Right forelimb (tissue), 1 donor: ENCODE measurements at places on chromosomes 11 and 22.

DNA sequence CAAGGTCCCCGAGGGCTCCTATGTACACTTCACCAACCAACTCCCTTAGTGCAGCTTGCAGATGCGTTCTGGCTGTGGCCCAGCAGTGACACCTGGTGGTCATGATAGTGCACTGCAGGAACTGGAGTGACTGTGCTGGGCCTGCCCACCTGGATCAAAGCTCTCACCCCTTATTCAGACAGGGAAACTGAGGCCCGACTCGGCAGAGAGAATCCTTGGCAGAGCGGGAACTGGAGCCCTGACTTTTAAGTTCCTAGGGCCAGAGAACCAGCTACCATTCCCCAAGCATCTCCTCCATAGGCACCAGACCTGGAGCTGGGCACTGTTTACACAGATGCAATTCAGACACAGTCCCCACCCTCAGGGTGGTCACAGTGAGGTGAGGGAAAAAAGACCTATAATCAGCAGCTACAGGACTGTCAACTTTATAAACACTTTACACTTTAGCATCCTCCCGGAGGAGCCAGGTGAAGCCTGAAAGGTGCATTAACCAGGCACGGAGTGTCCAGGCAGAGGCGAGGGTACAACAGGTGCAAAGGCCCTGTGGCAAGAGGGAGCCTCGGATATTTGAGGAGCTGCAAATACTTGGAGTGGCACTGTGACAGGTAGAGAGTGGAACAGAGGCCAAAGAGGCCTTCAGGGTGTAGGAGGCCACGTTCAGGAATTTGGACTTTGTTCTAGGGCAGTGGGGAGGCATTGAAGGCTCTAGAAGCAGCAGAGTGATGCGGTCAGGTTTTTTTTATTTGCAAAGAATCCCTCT, 22.0 kb downstream of the RHBDD3 start:
- peak; percentile 81 for DNase-seq

GRCh38 chr11:77136074-77136473, 8.0 kb downstream of the MYO7A start:
- DNase-seq, result no peak

- DNase-seq, result peak; percentile 79
These were observed 111.8 kb downstream of the MICAL2 start for GRCh38 chr11:12222055-12222792.

- no peak for DNase-seq
These were observed 191.0 kb upstream of the LARGE1 start for GRCh38 chr22:34111210-34111824.

DNA sequence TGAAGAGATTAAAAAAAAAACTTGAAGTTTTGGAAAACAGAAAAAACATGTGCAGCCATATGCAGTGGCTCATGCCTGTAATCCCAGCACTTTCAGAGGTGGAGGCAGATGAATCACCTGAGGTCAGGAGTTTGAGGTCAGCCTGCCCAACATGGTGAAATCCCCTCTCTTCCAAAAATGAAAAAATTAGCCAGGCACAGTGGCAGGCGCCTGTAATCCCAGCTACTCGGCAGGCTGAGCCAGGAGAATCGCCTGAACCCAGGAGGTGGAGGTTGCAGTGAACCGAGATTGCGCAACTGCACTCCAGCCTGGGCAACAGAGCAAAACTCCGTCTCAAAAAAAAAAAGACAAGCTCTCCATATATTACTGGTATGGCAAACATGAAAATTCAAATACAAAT, 7.6 kb downstream of the DLG2 start:
- DNase-seq, result no peak

DNA sequence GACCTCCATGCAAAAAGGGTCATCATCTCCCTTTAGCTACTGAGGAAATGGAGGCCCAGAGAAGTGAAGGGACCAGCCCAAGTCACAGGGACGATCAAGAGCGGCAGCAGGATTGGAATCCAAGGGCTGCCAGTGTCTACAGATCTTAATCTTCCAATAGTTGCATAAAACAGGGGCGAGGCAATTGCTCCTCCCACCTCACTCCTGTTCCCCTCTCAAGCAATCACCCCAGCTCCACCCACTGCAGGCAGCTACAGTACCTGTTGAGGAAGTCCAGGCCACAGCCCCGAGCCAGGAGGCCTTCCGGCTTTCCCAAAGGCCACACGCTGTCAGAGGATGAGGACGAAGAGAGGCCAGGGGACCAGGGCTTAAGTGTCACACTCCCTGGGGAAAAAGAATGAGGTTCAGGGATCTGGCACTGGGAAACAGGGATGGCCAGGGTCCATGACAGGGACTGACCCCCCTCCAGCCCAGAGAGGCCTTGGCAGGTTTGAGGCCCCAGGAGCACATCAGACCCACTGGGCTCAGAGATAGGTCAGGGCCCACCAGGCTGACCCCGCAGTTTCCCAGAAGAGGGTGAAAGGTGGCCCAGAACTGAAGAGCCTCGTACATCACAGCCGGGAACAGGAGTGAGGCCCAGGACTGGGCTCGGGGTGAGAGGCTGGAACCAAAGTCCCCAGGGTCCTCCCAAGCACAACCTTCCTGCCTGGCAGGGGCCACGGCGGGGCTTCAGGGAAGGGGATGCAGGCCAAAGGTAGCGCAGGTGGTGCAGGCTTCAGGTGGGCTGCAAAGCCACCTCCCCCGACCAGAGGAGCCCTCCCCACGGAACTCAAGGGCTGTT, 16.4 kb upstream of the MFNG start:
- no peak for DNase-seq

- peak; percentile 30 for DNase-seq
These were observed 10.4 kb upstream of the ANO1 start for GRCh38 chr11:70067591-70068341.

GRCh38 chr11:6556139-6556949, 47.1 kb downstream of the RRP8 start:
- DNase-seq, result no peak

DNA sequence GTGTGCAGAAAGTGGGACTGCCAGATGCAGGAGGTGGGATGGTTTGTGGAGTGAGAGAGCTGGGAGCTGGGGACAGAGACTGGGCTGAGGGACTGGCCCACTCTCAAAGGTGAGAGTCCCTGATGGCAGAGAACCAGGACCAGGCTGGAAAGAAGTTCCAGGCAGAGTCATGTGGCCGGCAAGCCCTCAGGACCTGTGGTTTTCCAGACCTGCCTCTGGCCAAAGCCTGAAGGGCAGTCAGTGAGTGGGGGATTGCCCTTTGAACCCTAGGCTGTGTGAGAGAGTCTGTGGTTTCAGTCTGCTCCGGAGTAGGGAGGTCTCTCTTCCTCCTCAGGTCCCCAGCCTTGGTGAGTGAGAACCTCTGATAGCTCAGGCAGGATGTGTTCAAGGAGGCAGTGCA, 17.0 kb downstream of the KCNC1 start:
- DNase-seq, result no peak

- DNase-seq, result no peak
These were observed 19.9 kb upstream of the FAT3 start for GRCh38 chr11:92204731-92205130.

DNA sequence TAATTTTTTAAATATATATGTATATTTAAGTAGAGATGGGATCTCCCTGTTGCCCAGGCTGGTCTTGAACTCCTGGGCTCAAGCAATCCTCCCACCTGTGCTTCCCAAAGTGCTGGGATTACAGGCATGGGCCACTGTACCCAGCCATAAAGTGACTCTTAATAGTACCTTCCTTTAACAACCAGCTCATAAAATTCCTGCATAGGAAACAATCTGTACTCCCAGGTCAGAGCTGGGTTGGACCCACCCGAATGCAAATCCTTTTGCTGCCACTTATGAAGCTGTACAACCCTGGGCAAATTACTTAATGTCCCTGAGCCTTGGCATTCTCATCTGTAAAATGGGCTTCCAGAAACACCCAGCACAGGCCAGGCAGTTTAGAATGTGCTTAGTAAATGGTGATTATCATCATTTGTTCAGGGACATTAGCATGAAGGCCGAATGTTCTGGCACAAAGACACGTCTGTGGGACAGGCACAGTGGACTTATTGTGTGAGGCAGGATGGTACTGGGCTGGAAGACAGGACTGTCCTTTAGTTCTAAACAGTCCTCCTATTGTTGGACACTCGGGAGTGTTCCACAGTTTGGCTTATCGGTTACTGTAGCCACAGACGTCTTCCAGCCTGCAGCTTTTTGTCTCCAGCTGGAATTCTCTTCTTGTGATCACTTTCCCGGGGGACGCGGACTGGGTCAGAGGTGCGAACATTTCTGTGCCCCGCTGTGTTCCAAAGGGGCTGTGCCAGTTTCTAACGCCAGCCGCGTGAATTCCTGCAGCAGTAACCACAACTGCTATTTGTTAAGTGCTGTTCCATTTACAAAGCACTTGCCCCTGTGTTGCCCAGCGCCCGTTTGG, 6.0 kb downstream of the PDXP start:
- DNase-seq, result no peak

DNA sequence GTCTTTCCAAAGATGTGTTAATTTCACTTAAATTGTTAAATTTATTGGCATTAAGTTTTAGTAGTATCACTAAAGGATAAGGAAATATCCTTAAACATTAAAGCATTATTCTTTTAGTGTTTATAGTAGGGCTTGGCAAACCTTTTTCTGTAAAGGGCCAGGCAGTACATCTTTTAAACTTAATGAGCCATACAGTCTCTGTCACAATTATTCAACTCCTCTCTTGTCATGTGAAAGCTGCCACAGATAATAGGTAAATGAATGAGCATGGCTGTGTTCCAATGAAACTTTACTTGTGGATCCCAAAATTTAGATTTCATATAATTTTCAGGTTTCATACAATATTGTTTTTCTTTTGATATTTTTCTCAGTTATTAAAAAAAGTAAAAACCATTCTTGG, 268.2 kb upstream of the C11orf87 start:
- DNase-seq, result no peak

- DNase-seq, result no peak
These were observed 4.7 kb downstream of the KCNJ1 start for GRCh38 chr11:128862406-128862805.

DNA sequence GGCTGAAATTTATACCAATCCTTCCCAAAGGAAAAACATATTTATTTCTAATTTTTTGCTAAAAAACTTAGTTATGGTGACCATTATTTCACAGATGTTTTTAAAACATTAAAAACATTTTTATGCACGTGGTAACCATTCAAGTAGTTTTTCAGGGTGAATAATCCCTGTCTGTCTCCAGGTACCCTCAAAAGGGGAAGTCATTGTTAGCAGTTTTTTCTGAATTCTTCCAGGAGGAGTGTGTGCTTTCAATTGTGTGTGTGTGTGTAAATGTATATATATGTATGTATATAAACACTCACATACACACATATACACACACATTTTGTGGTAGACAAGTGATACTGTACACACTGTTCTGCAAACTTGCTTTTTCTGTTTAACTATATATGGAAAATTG, 43.9 kb downstream of the MIAT start:
- DNase-seq, result no peak

DNA sequence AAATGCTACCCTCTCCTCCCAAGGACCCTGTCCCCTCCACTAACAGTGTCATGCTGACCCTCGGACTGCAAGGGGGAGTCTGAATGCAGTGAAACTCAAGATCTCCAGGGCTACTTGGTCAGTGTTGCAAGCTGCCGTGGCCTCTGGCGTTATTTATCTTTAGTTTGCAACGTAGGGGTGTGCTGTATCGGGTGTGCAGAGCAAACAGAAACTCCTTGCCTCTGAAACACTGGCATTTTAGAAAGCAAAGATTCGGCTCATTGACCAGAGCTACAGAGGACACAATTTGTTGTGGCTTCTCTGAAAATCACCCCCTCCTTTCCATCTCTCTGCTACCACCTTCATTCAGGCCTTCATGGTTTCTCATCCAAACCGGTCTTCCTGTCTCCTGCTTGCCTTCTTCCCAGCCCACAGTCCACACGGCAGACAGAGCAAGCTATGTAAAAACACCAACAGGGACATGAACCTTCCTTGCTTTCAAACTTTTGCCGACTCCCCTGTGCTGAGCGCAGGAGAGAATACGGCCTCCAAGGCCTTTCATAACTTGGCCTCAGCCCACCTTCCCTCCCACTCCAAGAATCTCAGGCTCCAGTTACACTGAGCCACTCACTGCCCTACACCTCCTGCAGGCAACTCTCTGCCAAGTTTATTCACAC, 14.9 kb downstream of the FZD4 start:
- DNase-seq, result peak; percentile 70

DNA sequence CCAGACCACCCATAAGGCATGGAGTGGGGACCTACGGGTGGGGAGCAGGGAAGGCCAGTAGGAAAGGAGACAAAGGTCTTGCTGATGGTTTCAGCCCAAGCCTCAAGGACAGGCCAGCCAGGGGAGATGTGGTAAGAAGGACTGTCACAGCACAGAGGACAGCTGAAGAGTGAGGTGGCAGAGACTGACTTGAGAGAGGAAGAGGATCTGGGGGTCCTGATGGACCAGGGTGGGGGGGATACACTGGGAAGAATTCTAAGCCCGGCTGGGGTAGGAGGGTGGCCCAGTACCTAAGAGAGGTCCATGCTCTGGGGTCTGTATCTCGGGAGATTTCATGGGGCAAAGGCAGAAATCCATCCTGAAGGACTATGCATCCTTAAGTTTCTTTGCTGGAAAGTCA, 66.1 kb upstream of the THY1 start:
- DNase-seq, result no peak

DNA sequence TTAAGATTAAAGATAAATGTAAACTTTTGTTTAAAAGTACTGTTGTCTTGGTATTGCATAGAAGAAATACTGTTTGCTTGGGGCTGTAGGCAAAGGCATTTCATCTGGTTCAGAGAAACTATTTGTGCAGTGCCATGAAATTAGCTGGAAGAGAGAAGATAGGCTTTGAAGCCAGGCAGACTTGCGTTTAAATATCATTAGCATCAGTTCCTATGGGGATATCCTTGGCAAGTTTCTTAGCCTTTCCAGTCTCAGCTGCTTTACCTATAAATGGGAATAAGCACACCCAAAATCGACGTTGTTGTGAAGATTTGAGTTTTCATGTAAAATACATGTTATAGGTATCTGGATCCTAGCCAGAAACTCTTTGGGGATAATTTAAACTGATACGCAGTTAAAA, 133.9 kb downstream of the FBXO7 start:
- no peak for DNase-seq

- DNase-seq, result no peak
These were observed 8.1 kb upstream of the RNF185 start for GRCh38 chr22:31151872-31152271.

GRCh38 chr11:48029681-48030290, 49.4 kb downstream of the PTPRJ start:
- DNase-seq, result no peak

DNA sequence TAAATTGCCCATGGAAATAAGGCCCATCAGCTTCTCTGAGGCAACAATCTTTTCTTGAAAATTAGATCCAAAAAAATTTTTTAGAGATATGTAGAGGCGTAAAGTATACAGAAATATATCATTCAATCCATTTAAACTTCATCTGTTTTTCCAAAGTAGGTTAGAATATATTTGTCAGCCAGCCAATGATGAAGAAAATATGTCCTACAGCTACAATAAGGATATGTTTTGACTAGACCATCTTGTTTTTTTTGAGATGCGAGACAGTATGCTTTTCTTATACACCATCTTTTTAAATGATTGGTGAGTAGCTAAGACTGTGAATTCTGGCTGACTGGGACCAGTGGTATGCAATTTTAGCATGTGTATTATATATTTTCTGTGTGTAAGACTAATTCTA, 630.4 kb upstream of the CNTN5 start:
- no peak for DNase-seq
